ENCODE measurements at places on chromosomes 7 and 10.

DNA sequence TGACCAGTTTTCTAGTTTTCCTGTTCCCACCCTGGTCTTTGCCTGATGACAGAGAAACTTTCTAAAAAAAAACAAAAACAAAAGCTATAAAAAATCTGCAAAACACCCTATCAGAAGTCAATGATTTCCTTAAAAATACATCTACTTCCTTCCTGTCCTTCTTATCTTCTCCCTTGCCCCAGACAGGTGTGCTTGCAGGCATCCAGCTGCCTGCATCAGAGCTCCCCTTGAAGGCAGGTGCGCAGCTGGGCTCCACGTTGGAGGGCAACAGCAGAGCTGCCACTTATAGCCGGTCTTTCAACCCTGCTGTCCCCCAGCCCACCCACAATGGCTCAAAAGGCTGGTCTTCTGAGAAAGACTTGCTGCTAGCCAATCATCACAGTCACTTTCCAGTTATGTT is 29.8 kb downstream of the UBE2D4 start:
- peak; percentile 15 for DNase-seq

- peak; percentile 18 for DNase-seq
Observed at GRCh38 chr7:44272456-44272855, 52.9 kb downstream of the CAMK2B start.

DNA sequence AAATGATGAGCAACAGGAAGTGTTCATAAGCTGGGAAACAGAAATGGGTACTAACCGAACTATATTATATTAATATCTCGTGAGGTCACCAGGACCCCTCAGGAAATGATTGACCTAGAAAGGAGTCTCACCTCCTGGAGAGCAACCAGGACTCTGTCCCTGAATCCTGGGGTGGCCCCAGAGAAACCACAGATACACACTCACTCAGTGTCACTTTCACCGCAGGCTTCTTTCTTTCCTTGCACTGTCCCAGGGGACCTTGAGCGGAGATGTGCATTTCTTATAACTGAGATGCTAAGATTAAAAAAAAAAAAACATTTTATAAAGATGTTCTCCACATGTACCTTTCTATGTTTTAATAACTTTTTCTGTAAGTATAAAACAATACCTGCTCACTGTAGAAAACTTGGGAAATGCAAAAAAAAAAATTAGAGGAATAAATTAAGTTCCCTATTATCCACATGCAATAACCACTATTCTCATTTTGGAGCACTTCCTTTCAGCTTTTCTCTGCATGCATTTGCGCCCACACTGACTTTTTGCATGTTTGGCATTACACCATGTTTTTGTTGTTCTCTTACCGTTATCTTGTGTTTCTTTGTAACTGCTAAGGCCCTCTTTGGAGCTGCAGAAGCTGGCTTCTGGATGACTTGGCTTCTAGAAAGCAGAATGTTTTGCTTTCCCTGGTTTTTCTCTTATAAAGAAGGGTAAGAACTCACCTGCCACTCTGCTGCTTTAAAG is 15.0 kb downstream of the NOD1 start:
- DNase-seq: no peak

- no peak for DNase-seq
Observed at GRCh38 chr7:117508676-117509075, 28.9 kb downstream of the CFTR start.

DNA sequence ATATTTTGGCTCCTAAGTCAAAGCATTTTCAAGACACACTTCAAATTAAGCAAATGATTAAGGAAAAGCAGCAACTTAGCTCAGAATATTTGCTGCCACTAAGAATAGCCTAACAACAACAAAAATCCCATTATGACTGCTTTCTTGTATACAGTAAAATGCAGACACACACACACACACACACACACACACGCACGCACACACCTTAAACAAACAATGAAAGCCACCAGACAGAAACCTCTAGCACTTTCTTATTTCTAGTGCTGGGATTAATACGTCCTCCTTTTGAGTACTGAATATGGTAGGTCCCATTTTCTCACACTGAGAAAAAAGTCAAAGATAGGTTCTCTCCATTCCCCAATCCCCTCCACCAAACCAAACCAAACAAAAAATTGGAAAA is 23.4 kb upstream of the FEZF1 start:
- no peak for DNase-seq

- no peak for DNase-seq
Observed at GRCh38 chr7:824081-824480, 8.2 kb upstream of the SUN1 start.

DNA sequence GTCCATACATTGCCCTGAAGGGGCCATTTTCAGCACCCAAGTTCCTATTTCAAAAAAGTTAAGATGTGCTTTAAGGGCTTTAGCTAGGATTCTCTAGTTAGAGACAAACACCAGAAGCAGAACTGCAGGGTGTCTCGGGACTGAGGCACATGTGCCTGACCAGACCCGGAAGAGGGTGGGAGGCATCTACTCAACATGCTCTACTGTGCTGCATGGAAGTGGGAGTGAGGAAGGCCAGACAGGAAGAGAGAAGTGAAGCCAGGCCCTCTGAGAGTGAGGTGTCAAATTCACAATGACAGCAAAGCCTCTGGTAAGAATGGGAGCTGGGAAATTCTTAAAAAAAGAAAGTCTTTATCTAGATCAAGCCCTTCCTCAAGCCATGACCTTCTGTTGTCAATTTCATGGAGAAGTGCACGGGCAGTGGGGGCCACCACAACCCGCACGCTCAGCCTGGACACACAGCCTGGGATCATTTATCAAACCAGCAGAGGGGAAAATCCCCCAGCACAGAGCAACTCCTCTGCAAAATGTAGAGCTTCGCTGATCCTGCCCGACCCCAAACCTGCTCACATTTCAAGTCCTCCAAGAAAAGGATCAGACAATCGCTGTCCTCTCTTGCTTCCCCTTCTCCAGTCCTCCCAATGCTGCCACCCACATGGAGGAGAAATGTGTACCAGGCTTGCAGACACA is 38.7 kb downstream of the PLXNA4 start:
- DNase-seq: no peak

DNA sequence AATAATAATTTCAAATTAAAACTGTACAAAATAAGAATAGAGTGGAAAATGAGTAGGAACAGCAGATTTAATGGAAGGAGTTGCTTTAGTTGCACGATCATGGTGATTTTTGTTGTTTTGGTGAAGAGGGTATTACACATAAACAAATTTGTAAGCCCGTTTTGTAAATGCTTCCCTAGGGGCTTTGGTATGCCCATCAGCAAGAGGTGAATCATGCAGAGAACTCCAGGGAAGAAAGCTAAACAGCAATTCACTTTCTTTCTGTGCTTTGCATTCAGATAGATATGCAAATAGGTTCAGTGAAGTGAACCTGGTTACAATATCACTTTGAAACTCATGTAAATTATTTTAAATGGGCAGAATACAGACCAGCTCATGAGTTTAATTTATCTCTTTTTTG is 422.2 kb upstream of the MTPN start:
- DNase-seq: no peak

DNA sequence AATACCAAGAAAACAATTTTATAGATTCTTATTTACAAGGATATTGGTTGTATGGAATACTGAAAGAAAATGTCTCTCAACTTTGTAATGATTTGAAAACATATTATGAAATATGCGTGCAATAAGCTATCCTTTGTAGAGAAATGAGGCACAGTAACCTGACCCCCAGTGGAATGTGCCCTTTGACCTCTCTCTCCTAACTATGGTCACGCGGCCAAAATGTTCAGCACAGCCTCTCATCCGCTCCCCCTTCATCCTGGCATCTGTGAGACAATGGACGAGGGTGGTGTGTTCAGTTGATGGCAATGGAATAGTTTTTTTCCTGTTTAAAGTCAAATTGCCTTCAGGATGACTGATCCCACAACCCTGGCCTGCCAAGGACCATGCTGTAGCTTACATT is 13.3 kb downstream of the BEND7 start:
- DNase-seq: no peak

DNA sequence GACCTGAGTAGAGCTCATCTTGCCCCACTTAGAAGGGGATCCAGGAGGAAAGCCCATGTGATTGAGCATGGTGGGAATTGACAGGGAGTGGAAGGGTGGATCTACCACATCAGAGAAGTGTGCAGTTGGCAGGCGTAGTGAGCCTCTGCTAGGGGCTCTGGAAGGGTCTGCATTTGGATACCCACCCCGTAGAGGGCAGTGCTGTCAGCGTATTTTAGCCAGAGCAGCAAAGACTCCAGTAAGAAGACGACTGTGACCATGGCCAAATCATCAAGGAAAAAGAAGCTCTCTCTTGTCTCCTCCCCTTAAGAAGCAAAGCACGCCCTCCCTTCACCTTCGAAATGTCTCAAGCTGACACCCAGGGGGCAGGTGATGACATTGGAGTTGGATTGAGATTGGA is 68.8 kb upstream of the INHBA start:
- no peak for DNase-seq

- no peak for DNase-seq
Observed at GRCh38 chr10:124288928-124289850, 129.5 kb downstream of the OAT start.

- DNase-seq: no peak
Observed at GRCh38 chr7:12866207-12866606, 178.8 kb downstream of the ARL4A start.

GRCh38 chr7:80379034-80379982 is 132.6 kb downstream of the GNAT3 start:
- DNase-seq: no peak

DNA sequence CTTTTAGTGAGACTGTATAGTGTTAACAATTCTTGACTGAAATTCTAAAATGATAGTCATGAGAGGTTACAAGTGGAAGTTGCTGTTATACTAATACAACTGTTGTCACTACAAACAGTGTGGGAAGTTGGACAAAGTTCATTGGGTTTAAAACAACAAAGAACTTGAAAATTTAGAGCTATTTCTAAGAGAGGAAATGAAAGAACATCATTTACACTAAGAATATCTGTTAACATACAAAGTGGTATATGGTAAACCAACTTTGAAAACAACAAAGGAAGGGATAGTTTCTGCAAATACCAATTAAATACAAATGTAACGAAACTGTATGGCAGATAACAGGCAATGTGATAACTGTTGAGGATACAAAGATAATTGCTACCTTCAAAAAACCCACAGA is 11.6 kb downstream of the MTPN start:
- no peak for DNase-seq

DNA sequence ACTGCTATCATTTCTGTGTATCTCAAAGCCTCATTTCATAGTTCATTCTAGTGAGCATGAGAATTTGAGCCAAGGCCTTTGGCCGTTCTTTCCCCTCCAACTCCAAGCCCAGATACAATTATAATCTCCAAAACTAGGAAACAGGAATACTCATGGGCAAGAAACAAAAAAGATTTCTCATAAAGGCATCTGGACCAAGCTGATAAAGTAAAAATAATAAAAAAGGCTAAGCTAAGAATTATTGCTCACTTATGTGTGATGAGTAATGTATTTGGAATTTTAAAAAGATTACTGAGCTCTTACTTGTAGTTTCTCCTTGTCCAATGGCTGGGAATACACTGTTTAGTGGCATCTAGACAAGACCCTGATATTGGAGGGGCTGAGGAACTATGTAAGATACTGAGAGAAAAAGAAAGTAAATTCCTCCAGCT is 196.4 kb upstream of the POM121L12 start:
- DNase-seq: no peak
